ENCODE measurements at places on chromosomes 4 and X.

- DNase-seq: no peak
Measured at GRCh38 chr4:31442236-31442635, 722.1 kb downstream of the PCDH7 start.

DNA sequence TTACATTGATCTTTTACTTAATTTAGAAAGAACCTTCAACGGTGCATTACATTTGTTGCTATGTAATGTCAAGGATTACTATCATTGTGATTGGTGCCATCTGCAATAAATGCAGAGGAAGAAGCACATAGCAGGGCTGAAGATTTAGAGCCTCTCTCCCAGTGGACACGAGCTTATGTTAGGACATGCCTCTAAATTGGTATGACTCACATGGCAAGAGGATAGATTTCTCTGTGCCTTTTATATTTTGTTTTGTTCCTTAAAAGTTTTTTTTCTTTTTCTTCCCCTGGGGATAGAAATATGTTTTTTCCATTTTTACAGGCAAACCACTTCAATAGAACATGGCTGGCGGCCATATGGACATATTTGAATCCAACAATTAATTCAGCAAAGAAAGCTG lies 205.0 kb upstream of the HAND2 start:
- no peak for DNase-seq

- DNase-seq: no peak
Measured at GRCh38 chr4:25755911-25756310, 100.3 kb downstream of the SLC34A2 start.

GRCh38 chr4:100174985-100175383 lies 15.3 kb downstream of the DDIT4L start:
- DNase-seq: no peak

DNA sequence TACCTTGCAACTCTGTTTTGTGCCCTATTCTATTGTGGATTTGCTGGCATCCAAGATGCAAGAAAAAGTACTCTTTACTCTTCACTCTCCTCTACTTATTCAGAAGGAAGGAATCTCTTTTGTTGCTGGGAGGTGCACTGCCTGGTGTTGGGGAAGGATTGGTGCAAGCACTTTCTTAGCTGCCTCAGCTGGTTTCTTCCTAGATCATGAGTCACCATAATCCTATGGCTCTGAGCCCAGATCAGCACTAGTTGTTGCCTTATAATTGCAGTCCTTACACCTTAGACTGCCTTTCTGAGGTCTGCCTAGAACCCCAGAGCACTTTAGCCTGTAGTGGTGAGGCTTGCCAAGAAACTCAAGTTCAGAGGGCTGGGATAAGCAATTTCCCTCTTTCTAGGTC lies 37.0 kb upstream of the CT83 start:
- DNase-seq: no peak

DNA sequence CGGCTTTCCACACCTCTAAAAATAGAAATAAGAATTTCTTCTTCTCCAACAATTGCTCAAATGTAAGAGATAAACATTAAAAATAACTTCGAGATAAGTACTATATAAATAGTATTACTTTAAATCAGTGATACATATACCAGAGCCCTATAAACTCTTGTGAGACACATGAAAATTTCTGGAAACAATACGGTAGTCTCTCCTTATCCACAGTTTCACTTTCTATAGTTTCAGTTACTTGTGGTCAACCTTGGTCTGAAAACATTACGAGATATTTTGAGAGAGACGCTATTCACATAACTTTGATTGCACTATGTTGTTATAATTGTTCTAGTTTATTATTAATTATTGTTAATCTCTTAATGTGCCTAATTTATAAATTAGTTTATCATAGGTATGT lies 101.5 kb upstream of the CXXC4 start:
- DNase-seq: no peak

DNA sequence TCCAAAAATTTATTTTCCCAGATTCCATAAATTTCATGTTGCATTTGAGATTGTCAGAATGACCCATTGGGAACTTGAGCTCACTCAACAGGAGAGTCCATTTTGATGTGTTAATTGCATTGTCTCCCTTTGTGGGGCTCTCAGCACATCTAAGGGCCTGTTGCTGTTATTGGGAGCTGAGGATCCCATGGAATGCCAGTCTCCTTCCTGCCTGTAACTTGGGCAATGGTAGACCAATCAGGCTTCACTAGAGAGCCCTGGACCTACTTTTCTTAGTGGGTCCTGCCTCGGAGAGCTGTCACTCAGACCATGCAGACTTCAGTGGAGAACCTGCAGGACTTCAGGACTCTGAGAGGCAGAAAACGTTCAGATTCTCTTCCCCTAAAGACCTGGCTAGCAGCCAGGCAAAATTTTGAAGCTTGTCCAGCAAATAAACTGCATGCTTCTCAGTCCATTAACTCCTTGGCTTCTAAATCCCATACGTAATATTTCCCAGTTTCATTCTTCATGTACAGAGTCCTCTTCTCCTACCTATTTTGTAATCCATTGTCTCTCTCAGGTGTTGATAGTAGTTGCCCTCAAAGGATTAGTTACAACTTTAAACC lies 25.1 kb downstream of the OCRL start:
- DNase-seq: no peak
